H4 (cell line): ENCODE measurements at places on chromosomes 7 and 10. TPM values are rescaled to one million over a fixed set of nuclear protein-coding genes. Genes with fewer than 3 reads are reported as not detected.

Gene TRPV5
- not detected in 2 replicates for total RNA-seq

Gene ITIH2
- not detected in 2 replicates for total RNA-seq

Gene PLEKHS1
- total RNA-seq, result 0.80 and 1.5 TPM in 2 replicates

Gene ADAP1
- 0.82 and 1.4 TPM in 2 replicates for total RNA-seq

Gene IFIT3
- total RNA-seq, result 24.6 and 31.4 TPM in 2 replicates

Gene DPCD
- 35.6 and 62.3 TPM in 2 replicates for total RNA-seq

Gene IDI2
- total RNA-seq, result not detected in 2 replicates

Gene ZNF394
- total RNA-seq, result 17.0 and 20.8 TPM in 2 replicates

Gene TDRD1
- total RNA-seq, result not detected in 2 replicates

Gene PTPRZ1
- total RNA-seq, result 0.02 and 0.39 TPM in 2 replicates

Gene ATP6V0E2
- 21.6 and 25.4 TPM in 2 replicates for total RNA-seq

Gene STN1
- total RNA-seq, result 24.9 and 30.2 TPM in 2 replicates

Gene ZDHHC6
- total RNA-seq, result 25.7 and 36.0 TPM in 2 replicates

Gene CPVL
- 106 and 113 TPM in 2 replicates for total RNA-seq

Gene KCNH2
- total RNA-seq, result 0.58 and 0.84 TPM in 2 replicates

Gene LRRC17
- 20.2 and 20.8 TPM in 2 replicates for total RNA-seq

Gene ADCYAP1R1
- 0.17 and 0.27 TPM in 2 replicates for total RNA-seq

Gene FOXP2
- 1.7 and 2.0 TPM in 2 replicates for total RNA-seq

Gene FAM20C
- 132 and 164 TPM in 2 replicates for total RNA-seq

Gene TRIM50
- not detected in 2 replicates for total RNA-seq

Gene PLAC9
- total RNA-seq, result not detected in 2 replicates

Gene FBXO24
- 0.15 TPM in 1 of 2 replicates, not detected in the other for total RNA-seq

Gene SLC18A3
- total RNA-seq, result not detected in 2 replicates

Gene RELN
- total RNA-seq, result 0.02 TPM in 1 of 2 replicates, not detected in the other

Gene TNS3
- 143 and 147 TPM in 2 replicates for total RNA-seq

Gene SPDYE5
- not detected in 2 replicates for total RNA-seq

Gene BTBD16
- not detected in 2 replicates for total RNA-seq

Gene BRAF
- total RNA-seq, result 6.0 TPM in 2 replicates

Gene LIPJ
- total RNA-seq, result not detected in 2 replicates

Gene COL26A1
- total RNA-seq, result not detected in 2 replicates

Gene AMZ1
- total RNA-seq, result not detected in 2 replicates

Gene DOCK1
- total RNA-seq, result 28.9 and 34.4 TPM in 2 replicates

Gene TAC1
- total RNA-seq, result 9.2 and 11.1 TPM in 2 replicates

Gene EGFR
- total RNA-seq, result 12.6 and 16.5 TPM in 2 replicates

Gene CCL26
- total RNA-seq, result 18.3 and 20.7 TPM in 2 replicates

Gene CC2D2B
- 3.0 TPM in 1 of 2 replicates, not detected in the other for total RNA-seq

Gene GBX1
- total RNA-seq, result not detected in 2 replicates

Gene OR13A1
- not detected in 2 replicates for total RNA-seq

Gene CALML3
- not detected in 2 replicates for total RNA-seq

Gene TMEM236
- total RNA-seq, result 0.04 TPM in 1 of 2 replicates, not detected in the other

Gene R3HCC1L
- 9.8 and 10.5 TPM in 2 replicates for total RNA-seq
